ENCODE measurements at places on chromosomes 16 and 17. TPM values are rescaled to one million over a fixed set of nuclear protein-coding genes. Genes with fewer than 3 reads are reported as not detected.

DNA sequence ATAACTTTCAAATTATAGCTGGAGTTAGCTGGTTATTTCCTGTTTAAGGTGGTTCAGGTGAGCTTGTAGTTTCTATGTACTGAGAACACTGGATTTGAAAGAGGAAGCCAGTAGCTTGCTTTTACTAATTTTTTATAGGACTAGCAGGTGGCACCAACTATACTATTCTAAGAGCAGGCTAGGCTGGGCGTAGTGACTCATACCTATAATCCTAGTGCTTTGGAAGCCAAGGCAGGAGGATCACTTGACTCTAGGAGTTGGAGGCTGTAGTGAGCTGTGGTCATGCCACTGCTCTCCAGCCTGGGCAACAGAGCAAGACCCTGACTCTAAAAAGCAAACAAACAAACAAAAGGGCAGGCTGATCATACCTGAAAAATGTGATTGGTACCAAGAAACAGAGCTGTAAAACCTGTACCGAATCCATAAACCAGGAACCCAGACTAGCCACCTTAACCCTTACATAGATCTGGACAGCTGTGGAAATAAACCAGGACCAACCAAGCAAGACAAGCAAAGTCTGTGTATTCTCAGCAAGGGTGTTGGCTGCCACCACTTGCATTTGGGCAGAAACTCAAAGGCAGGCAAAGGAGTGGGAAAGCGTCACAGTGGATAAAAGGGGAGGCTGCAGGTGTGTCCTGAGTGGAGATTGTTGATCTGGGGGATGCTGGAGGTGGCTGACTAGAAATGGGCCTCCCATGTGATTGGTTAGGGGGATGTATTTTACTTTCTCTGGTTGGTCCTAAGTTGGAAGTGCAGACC, 36.3 kb downstream of the SLC47A1 start:
- no peak overlapping the region for H3K27ac ChIP-seq
- no peaks in the 10 kb centered on the region for H3K4me1 ChIP-seq
- no peak overlapping the region for H3K4me3 ChIP-seq
- peaks cover 15% of the 10 kb centered on the region for H3K27me3 ChIP-seq
- no peaks in the 10 kb centered on the region for H3K36me3 ChIP-seq

MRC2 gene
- total RNA-seq, result 1.6 TPM

VMO1 gene
- not detected for total RNA-seq

NLRC3 gene
- 95.9 TPM for total RNA-seq

- DNase-seq, result no peak
- no peaks in the 10 kb centered on the region for H3K27me3 ChIP-seq
These were observed 13.2 kb upstream of the NUP93 start for GRCh38 chr16:56716761-56717160.

- peak; percentile 71 for DNase-seq
- H3K4me1 ChIP-seq, result peaks cover 51% of the 10 kb centered on the region
- H3K36me3 ChIP-seq, result peaks cover 16% of the 10 kb centered on the region
- peak overlapping the region; percentile 86 for H3K27ac ChIP-seq
- peak overlapping the region; percentile 90 for H3K4me3 ChIP-seq
These were observed 762 bp downstream of the PYCARD start for GRCh38 chr16:31201582-31202413.

CES5A gene
- not detected for total RNA-seq

GRCh38 chr17:72407336-72407909, 286.6 kb downstream of the SOX9 start:
- no peak for DNase-seq
- no peak overlapping the region for H3K27ac ChIP-seq
- H3K4me3 ChIP-seq, result no peak overlapping the region
- no peaks in the 10 kb centered on the region for H3K27me3 ChIP-seq
- H3K4me1 ChIP-seq, result no peaks in the 10 kb centered on the region

GRCh38 chr17:15157051-15157450, 108.1 kb downstream of the PMP22 start:
- H3K36me3 ChIP-seq, result no peaks in the 10 kb centered on the region
- H3K4me1 ChIP-seq, result no peaks in the 10 kb centered on the region
- no peak overlapping the region for H3K27ac ChIP-seq
- no peak for DNase-seq

DUSP14 gene
- total RNA-seq, result 7.7 TPM

C16orf89 gene
- not detected for total RNA-seq

GAS2L2 gene
- total RNA-seq, result 0.11 TPM

DNA sequence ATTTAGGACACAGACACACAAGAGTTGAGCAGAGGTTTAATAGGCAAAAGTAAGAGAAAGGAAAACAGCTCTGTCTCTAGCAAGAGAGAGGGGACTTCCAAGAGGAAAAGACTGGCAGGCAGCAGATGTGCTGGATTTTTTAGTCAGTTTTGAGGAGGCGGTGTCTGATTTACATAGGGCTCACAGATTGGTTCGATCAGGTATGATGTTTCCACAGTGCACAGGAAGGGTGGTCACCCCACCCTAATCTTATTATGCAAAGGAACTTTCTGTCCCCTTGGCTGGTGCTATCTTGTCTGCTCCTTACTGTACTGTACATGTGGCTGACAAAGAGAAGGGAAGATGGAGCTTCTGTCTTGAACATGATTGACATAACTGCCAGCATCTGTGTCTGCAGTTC, 25.3 kb downstream of the BFAR start:
- H3K27me3 ChIP-seq, result no peaks in the 10 kb centered on the region
- DNase-seq, result no peak
- H3K27ac ChIP-seq, result peak overlapping the region; percentile 60

- H3K4me1 ChIP-seq, result no peaks in the 10 kb centered on the region
- no peaks in the 10 kb centered on the region for H3K36me3 ChIP-seq
- peaks cover 4% of the 10 kb centered on the region for H3K27me3 ChIP-seq
These were observed 39.0 kb downstream of the IQCK start for GRCh38 chr16:19757026-19757425.

OGFOD3 gene
- 27.4 TPM for total RNA-seq

- peaks cover 33% of the 10 kb centered on the region for H3K36me3 ChIP-seq
- no peaks in the 10 kb centered on the region for H3K27me3 ChIP-seq
- no peak overlapping the region for H3K4me3 ChIP-seq
These were observed 47.6 kb downstream of the XPO6 start for GRCh38 chr16:28164140-28164539.

C16orf54 gene
- total RNA-seq, result 84.2 TPM

CCL7 gene
- total RNA-seq, result not detected

CCL4L2 gene
- 4.0 TPM for total RNA-seq

ICAM2 gene
- 61.7 TPM for total RNA-seq

- peaks cover 42% of the 10 kb centered on the region for H3K4me1 ChIP-seq
- H3K4me3 ChIP-seq, result no peak overlapping the region
- H3K27ac ChIP-seq, result peak overlapping the region; percentile 58
- H3K36me3 ChIP-seq, result peaks cover 23% of the 10 kb centered on the region
These were observed 21.9 kb downstream of the STAT5A start for GRCh38 chr17:42309986-42310786.

ARL2BP gene
- total RNA-seq, result 37.9 TPM

RHBDF1 gene
- not detected for total RNA-seq

RASD1 gene
- 2.3 TPM for total RNA-seq

DNA sequence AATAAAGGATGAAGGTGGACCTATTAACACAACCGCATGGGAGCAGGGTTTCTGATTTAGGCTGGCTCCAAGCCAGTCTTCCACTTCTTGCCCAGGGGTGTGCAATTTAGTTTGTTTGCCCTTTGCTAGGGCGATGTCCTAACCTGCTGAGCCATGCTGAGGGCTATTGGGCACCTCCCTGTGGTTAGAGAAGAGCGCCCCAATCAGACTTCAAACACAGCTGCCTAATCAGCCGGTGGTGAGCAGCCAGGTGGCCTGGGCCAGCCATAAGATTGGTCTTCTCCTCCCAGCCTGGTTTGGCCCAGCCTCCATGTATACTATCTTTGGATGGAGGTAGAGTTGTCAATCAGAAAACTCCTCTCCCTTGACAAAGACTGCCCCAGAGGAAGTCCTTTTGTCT, 15.7 kb downstream of the TMEM94 start:
- no peak overlapping the region for H3K27ac ChIP-seq
- no peak overlapping the region for H3K4me3 ChIP-seq
- no peak for DNase-seq
- H3K36me3 ChIP-seq, result peaks cover 12% of the 10 kb centered on the region
- no peaks in the 10 kb centered on the region for H3K27me3 ChIP-seq

DNA sequence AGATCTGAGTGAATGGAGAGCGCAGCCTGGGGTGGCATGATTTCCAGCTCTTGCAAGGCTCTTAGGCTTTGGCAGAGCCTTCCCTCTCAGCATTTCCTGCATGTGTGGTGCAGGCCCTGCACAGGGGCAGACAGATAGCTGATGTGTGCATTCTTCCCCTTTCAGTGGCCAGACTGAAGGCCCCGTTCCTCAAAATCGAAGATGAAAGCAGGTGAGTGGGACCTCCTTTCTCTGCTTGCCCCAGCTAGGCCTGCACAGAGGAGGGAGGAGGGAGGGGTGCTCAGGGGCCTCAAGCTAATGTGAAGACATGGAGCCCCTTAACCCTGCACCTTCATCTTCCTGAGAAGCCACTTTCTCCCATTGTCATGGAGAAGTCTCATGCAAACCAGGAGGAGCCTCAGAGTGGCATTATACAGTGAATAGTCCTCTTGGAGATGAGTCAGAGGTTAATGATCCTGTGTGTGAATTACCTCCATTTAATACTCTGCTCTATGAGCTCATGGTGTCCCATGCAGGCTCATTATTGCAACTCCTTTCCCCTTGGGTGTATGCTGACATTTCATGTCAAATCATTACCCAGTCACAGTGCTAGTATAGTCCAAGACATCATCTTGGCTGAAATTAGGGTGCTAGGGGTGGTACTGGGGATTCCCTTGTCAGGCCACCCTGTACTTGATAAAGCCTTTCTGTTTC, 20.4 kb upstream of the ADAM11 start:
- H3K27ac ChIP-seq, result no peak overlapping the region
- H3K36me3 ChIP-seq, result peaks cover 2% of the 10 kb centered on the region
- no peak for DNase-seq
- no peaks in the 10 kb centered on the region for H3K4me1 ChIP-seq
- H3K27me3 ChIP-seq, result no peaks in the 10 kb centered on the region

- H3K27me3 ChIP-seq, result peaks cover 10% of the 10 kb centered on the region
- no peak overlapping the region for H3K27ac ChIP-seq
- H3K36me3 ChIP-seq, result no peaks in the 10 kb centered on the region
- no peak for DNase-seq
- no peak overlapping the region for H3K4me3 ChIP-seq
These were observed 280.8 kb upstream of the IRX5 start for GRCh38 chr16:54649876-54650275.

KRTAP9-4 gene
- total RNA-seq, result not detected

DNA sequence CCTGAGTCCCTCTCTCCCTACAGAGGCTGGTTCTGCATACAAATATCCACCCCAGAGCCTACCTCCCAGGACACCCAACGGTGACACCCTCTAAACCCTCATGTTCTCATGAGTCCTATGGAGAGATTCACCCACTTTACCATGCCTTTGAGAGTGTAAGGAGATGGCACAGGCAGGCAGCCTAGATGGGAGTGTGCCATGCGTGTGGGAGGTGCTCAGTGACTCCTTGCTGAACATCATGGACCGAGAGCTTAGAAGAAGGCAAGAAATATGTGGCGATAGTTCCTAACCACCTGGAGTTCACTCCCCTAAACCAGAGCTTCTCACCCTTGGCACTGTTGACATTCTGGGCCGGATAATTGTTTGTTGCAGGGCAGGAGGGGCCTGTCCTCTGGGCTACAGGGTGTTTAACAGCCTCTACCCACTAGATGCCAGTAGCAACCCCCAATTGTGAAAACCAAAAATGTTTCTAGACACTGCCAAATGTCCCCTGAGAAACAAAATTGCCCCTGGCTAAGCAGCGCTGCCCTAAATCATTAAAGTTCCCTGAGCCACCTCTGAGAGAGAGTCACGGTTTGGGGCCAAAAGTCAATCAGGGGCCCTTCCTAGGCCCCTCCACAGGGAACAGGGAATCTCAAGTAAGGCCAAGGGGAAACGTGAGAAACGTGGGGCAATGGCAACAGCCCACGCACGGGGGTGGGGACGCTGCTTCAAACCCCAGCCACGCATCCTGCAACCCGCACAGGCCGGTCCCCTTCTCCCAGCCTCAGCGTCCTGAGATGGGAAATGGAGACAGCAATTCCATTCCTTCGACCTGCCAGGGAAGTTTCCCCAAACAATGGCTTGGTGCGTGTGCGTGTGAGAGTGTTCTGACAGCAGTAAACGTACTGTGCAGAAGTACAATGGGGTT, 66.8 kb downstream of the C16orf78 start:
- H3K4me3 ChIP-seq, result no peak overlapping the region
- H3K27ac ChIP-seq, result peak overlapping the region; percentile 60
- no peak for DNase-seq

PCGF2 gene
- total RNA-seq, result 1.8 TPM

DNA sequence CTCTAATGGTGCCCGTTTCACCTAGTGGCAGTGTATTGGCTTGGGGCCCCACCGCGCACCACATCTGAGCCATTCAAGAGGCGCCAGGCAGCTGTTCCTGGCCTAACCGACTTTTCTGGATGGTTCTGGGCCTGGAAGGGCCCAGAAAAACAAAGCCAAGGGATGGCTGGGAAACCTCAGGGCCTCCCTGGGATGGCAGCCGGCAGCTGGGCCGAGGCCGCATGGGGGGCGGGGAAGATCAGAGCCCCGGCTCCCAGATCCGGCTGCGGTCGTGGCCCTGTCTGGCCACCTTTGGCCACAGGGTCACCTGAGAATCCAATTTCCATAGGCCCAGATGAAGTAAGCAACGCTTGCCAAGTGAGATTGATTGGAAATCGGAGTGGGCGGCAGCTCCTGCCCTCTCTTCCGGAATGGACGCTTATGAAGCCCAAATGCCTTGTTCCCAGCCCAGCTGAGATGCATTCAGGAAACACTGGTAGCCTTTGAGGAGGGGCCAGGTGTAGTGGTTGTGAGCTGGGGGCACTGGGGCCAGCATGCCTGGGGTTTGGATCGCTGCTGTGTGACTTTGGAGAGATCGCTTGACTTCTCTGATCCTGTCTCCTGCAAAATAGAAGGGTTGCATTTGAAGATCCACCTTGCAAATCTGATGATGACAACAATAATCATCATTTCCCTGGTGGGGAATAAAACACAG, 163.8 kb upstream of the GSE1 start:
- no peaks in the 10 kb centered on the region for H3K36me3 ChIP-seq
- H3K27me3 ChIP-seq, result no peaks in the 10 kb centered on the region
- H3K27ac ChIP-seq, result peak overlapping the region; percentile 34

DNA sequence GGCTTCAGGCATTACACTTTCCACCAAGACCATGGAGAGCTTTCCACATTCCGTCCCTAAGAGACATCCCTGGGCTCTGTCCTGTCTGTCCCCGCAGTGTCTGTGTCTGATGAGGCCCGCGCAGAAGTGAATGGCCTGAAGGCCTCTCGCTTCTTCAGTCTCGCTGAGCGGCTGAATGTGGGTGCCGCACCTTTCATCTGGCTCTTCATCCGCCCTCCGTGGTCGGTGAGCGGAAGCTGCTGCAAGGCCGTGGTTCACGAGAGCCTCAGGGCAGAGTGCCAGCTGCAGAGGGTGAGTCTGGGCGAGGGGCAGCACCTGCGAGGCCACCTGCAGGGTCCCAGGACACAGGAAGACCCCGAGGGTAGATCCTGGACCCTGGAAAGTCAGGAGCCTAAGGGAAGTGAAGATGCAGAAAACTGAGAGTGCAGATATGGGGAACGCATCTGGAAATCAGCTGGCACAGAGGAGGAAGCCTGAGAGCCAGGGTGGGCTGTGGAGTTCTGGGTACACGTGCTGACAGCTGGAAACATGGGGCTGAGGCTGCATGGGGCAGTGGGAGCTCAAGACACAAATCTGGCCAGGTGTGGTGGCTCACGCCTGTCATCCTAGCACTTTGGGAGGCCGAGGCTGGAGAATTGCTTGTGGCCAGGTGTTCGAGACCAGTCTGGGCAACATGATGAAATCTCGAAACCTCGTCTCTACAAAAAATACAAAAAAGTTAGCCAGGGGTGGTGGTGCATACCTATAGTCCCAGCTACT, 8.0 kb downstream of the CCNF start:
- peaks cover 46% of the 10 kb centered on the region for H3K36me3 ChIP-seq
- no peak for DNase-seq
- H3K27me3 ChIP-seq, result no peaks in the 10 kb centered on the region
- no peak overlapping the region for H3K4me3 ChIP-seq
- H3K4me1 ChIP-seq, result peaks cover 21% of the 10 kb centered on the region

All from activated naive CD8-positive, alpha-beta T cell treated with anti-CD3 and anti-CD28 coated beads, Interleukin-2, amount 10 ng/mL, durations not matched to agents 7 days and 5 days (primary cell).